ENCODE measurements at places on chromosomes 1 and 21. TPM values are rescaled to one million over a fixed set of nuclear protein-coding genes. Genes with fewer than 3 reads are reported as not detected.

The NHLH1 gene
- total RNA-seq: 0.26 TPM

The HEYL gene
- 0.17 TPM for total RNA-seq

The SELENBP1 gene
- total RNA-seq: 11.3 TPM

The BTBD8 gene
- 8.1 TPM for total RNA-seq

The ARF1 gene
- 595 TPM for total RNA-seq

The DSCAM gene
- total RNA-seq: not detected

The MARK1 gene
- 1.9 TPM for total RNA-seq

The NOTCH2NLA gene
- total RNA-seq: 45.8 TPM

The IFNAR2 gene
- 10.3 TPM for total RNA-seq

The COL6A1 gene
- 43.1 TPM for total RNA-seq

The OR2T33 gene
- total RNA-seq: not detected

Measured in PC-9 (cell line).